ENCODE measurements at places on chromosomes 1 and 21.
A peak's percentile ranks its signal among the peaks of the same experiment; 100 is the strongest.

- no peak for DNase-seq
Observed at GRCh38 chr1:18639368-18640055, 8.9 kb downstream of the PAX7 start.

GRCh38 chr1:202812176-202813026 lies 1.6 kb downstream of the PCAT6 start:
- DNase-seq: no peak

GRCh38 chr1:206925106-206925736 lies 3.5 kb upstream of the FCMR start:
- no peak for DNase-seq

DNA sequence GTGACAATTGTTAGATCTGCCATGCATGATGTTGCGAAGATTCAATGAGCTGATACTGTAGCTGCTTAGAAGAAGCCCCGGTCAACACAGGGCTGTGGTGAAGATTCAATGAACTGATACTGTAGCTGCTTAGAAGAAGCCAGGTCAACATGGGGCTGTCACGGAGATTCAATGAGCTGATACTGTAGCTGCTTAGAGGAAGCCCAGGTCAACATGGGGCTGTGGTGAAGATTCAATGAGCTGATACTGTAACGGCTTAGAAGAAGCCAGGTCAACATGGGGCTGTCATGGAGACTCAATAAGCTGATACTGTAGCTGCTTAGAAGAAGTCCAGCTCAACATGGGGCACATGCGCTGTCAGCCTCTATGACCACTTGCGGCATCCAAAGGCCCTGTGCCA lies 18.8 kb upstream of the BACE2 start:
- no peak for DNase-seq

DNA sequence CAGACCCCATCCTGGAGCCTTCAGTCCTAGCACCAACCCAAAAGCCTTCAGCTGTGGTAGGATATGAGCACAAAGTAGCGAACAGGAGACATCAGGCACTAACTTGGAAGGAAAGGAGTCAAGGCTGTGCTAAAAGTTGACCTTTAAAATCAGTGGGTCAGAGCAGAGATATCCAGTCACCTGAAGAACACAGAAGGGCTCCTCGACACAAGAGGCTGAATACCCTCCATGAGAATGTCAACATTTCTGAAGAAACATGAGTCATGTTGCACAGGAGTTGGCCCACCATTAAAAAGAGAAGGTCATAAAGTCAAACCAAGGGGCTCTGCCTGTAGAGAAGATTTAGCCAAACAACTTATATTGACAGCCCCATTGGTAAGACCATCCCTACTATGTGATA lies 172.5 kb downstream of the PLPP3 start:
- DNase-seq: no peak

DNA sequence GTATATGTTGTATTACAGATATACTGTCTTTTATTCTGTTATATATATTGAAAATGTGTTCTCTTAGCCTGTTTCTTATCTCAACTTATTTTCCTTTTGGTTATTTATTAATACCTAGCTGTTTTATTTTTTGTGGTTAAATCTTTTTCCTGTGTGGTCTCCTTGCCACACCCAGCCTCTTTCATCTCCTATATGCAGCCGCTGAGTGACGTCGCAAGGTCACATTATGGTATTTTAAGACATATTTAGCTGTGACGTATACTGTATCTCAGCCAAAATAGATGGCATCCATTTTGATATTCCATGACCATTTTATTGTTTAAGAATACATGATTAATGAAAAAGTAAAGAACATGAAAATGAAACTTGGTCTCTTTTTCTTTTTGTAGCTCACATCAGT lies 29.1 kb downstream of the CENPF start:
- DNase-seq: no peak

DNA sequence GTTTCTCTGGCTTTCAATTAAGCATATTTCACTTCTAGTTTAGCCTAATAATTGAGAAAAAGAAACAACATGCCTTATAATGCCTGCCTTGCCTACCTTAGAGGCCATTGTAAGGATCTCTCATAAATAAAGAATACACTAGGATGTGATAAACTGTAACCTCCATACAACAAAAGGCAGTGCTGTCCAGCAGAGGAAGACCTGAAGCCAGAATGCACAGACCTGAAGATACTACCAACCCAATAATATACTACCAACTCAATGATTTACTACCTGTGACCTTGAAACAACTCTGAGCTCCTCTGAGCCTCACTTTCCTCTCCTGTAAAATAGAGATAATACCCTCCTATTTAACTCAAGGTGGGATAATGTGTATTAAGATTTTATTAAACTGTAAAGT lies 361.3 kb downstream of the TTLL7 start:
- DNase-seq: no peak

DNA sequence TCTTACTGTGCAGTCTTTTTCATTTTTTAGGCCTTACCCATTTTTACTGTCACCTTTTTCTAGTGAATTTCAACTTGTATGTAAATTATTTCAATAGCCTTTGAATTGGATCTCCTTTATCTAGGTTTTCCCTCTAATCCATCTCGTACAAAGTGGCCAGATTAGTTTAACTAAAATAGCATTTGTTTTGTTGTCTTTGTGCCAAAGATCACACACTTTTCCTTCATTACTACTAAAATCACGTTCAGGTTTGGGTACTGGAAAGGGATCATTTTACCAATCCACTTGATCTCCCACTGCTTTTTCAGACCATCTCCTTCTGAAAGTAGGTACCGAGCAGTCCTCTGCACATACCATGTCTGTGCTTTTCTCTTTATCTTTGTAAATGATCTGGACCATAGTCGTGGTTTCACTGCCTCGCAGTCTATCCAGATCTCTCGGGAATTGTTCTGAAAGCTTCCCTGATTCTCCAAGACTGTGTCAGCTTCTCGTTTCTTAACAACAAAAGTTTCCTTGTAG lies 20.1 kb downstream of the KDM1A start:
- DNase-seq: no peak

GRCh38 chr1:150793221-150793620 lies 14.8 kb downstream of the CTSK start:
- no peak for DNase-seq

DNA sequence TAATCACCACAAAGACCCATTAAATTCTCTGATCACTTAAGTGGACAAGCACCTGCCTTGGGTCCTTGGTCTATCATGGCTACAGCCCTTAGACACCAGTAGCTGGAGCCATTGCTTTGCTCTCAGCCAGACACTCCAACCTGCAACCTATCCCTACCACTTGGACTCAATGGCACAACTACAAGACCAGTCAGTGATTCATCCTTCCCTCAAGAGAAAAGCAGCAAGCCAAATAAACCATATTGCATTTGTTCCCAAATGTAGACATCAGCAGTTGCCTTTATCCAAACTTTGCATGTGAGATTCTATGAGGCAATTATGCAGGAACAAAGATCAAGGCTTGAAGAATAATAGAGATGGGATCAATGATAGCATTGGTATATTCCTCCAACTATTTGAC lies 263.4 kb downstream of the HHIPL2 start:
- no peak for DNase-seq

DNA sequence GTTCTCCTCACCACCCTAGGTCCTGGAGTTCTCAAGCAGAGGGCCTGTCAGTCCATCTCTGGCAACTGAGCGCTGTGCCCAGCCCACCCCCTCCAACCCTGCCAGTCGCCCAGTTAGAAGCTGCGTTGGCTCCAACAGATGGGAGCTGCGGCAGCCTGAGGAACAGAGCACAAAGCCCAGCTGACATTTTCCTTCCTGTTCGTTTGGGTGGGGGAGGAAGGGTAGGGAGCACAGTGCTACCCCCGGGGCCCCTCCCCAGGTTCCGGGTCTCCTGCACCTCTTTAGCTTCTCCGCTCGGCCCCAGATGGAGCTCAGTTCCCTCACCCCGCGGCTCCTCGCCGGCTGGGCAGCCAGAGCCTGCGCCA lies 1.4 kb downstream of the LRRN2 start:
- DNase-seq: no peak

DNA sequence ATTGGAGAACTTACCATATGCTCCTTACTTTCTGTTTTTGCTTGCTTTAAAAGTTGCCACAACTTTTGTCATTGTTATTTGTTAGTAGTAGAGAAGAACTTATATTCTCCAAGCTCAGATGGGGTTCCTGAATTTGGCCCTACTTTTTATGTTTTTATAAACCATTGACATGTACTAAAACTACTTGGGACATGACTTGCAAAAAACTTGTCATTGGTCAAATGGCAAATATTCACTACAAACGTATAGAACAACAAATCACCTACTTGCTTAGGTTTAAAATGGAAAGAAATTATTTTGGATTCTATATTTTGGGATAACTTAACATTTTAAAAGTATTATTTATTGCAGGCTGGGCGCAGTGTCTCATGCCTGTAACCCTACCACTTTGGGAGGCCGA lies 32.7 kb downstream of the PIGP start:
- DNase-seq: no peak

DNA sequence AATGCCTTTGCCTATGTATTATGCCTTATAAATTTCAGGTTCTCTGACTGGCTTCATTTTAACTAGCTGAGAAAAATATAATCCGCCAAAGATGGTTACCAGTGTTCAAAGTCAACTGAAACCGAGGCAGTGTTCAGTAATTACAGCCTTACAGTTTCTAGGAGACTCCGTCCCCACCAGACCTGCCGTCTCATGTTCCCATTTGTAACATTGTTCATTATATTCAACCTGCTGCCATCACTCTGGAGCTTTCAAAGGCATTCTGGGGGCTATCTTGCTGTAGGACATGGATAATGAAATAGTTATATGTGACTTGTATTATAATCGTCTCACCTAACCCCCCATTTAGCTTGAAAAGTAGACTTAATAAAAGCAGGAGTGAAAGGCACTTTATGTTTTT lies 302.5 kb downstream of the RWDD3 start:
- no peak for DNase-seq

- no peak for DNase-seq
Observed at GRCh38 chr1:24934310-24935195, 4.5 kb upstream of the RUNX3 start.

GRCh38 chr21:14545906-14546480 lies at the start of gene SAMSN1:
TSS of gene SAMSN1 (minus strand) at chr21:14546315. CDS start at chr21:14546261, 54 bp downstream.
- DNase-seq: peak; percentile 46

DNA sequence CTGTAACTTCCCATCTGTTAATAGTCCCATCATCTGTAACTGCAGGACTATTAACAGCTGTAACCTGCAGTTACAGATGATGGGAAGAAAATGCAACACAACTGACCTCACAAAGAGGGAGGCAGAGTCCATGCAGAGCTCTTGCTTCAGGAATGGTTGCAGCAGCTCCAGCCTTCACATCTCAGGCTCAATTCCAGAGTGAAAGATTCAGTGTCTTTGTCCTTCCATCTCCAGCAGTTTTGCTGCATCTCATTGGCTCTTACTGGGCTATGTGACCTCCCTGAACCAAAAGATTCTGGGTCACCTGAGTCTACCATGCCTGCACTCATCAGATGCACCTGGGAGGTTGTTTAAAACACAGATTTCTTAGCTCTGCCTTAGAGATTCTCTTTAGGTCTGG lies 686.7 kb downstream of the MATN1 start:
- no peak for DNase-seq

GRCh38 chr1:40312238-40313205 lies 4.6 kb downstream of the COL9A2 start:
- DNase-seq: no peak

DNA sequence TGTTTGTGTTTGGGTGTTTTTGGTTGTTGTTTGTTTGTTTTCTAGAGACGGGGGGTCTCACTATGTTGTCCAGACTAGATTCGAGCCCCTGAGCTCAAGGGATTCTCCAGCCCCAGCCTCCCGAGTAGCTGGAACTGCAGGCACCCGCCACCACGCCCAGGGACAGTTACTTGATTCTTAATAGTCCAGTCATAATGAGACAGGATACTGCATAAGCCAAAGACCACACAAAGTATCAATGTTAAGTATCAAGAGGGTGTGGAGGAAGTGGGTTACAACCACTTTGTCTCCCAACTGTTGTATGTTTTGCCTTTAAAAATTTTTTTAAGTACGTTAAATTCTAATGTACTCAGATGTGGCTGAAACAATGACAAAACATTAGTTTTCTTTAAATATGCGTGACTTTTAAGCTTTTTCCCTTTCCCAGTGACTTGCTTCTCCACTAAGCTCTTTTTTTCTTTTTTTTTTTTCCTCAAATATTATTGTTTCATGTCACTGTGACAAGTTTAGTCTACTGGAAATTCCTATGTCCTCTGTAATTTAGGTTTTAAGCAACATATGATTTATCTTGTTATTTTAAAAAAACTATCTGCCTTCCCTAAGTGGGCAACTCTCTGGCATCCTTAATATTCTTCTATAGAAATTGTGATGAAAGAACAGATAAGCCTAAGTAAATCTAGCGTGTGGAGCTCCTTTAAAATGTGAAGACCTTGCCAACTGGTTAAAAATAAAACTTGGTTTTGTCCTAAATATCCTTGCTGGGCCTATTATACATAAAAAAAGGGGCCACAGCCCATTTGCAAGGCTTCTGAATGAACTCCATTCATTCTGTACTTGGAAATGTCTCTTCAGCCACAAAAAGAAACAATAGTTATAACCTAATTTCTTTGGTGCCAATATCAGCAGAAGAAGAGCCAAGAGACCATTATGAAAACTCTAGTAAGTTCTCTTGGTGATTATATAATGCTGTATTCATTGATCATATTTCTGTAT lies 56.2 kb upstream of the DPH5 start:
- no peak for DNase-seq

DNA sequence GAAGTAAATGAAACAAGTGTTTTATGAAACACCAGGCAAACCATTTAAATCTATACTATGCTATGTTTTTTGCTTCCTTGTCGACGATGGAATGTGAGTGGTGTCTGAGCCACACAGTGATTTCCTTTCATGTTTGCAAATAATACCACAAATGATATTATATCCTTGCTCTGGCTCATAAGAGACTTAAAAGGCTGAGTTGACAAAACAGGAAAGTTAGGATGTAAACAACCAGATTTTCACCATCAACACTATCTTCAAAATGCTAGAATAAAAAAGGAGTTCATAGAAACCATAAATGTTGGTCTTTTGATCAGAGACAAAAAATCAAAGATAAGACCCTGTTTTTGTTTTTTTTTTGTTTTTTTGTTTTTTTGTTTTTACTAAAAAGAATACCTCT lies 17.8 kb upstream of the MAGI3 start:
- DNase-seq: no peak
